Activated CD8-positive, alpha-beta T cell treated with anti-CD3 and anti-CD28 coated beads for 36 hours (primary cell): ENCODE measurements at places on chromosomes 3 and 15.

DNA sequence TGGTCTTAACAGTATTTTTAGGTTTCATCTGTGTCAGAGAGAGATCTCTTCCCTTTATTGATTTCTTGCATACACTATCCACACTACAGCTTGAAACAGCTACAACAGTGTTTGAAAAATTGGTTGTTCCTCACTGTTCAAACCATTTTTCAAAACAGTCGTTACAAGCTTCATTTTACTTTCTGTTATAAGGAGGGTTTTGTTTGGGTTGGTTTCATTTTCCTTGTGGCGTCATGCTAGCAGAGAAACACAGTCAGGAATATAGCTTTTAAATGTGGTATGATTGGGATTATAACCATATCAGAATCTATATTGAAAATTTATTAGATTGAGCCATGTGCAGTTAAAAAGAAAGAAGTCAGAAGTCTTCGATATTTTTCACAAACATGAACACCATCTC lies 400.6 kb downstream of the ZBTB20 start:
- no peaks in the 10 kb centered on the region for H3K27me3 ChIP-seq
- H3K27ac ChIP-seq: peak overlapping the region; percentile 83
- H3K4me1 ChIP-seq: peaks cover 20% of the 10 kb centered on the region
- H3K4me3 ChIP-seq: peak overlapping the region; percentile 64

- DNase-seq: no peak
- H3K36me3 ChIP-seq: peaks cover 11% of the 10 kb centered on the region
- H3K27me3 ChIP-seq: no peaks in the 10 kb centered on the region
- peaks cover 63% of the 10 kb centered on the region for H3K4me1 ChIP-seq
- H3K27ac ChIP-seq: no peak overlapping the region
Observed at GRCh38 chr3:136733317-136733833, 18.8 kb downstream of the STAG1 start.

DNA sequence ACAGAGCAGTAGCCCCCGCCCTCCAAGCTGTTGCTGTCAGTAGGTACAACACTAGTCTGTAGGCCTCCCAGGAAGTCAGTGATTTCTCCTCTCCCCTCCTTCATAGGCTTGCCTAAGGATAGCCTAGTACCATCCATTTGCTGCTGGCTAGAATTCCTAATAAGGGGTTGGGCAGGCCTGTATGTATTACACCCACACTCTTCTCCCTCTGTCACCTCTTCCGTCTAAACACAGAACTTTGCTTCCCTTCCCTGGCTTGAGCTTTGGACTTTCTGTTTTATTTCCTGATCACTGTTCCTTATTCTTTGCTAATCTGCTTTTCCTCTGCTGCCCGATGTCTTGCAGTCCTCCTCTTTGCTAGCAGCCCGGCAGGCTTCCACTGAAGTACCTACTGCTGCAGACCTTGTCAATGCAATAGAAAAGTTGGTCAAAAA lies 93.4 kb upstream of the UMPS start:
- H3K27ac ChIP-seq: no peak overlapping the region
- peaks cover 36% of the 10 kb centered on the region for H3K4me1 ChIP-seq
- no peak overlapping the region for H3K4me3 ChIP-seq
- H3K27me3 ChIP-seq: peaks cover 12% of the 10 kb centered on the region

- H3K36me3 ChIP-seq: no peaks in the 10 kb centered on the region
- H3K4me3 ChIP-seq: no peak overlapping the region
Observed at GRCh38 chr3:193938613-193939012, 197.3 kb upstream of the HES1 start.

DNA sequence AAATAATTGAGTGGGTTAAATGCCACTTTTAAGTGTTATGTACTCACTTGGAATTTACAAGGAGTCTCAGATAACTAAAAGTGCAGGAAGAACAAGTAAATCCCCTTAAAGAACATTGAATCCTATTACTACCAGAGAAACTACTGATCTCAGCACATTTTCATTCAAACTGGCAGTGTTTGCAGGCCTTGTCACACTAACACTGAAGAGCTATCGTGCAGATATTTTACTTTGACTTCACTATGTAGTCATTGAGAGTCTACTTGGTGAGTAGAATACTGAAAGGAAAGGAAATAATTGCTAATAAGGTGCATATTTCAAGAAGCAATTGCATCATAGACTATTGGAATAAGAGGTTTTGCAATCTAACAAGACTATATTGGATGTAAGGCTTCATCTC lies 721.4 kb upstream of the CBLB start:
- H3K27me3 ChIP-seq: no peaks in the 10 kb centered on the region
- no peak overlapping the region for H3K4me3 ChIP-seq
- H3K27ac ChIP-seq: no peak overlapping the region
- H3K36me3 ChIP-seq: no peaks in the 10 kb centered on the region
- DNase-seq: no peak

GRCh38 chr15:61748529-61748928 lies 311.7 kb downstream of the VPS13C start:
- H3K4me1 ChIP-seq: no peaks in the 10 kb centered on the region
- no peak overlapping the region for H3K4me3 ChIP-seq
- H3K27me3 ChIP-seq: peaks cover 14% of the 10 kb centered on the region
- H3K27ac ChIP-seq: no peak overlapping the region
- no peak for DNase-seq
